ENCODE measurements at places on chromosomes 12 and 14.

GRCh38 chr12:76024942-76025600 lies 6.5 kb downstream of the PHLDA1 start:
- DNase-seq, result peak; percentile 64

GRCh38 chr12:16307856-16308475 lies 30.5 kb upstream of the SLC15A5 start:
- DNase-seq, result no peak

DNA sequence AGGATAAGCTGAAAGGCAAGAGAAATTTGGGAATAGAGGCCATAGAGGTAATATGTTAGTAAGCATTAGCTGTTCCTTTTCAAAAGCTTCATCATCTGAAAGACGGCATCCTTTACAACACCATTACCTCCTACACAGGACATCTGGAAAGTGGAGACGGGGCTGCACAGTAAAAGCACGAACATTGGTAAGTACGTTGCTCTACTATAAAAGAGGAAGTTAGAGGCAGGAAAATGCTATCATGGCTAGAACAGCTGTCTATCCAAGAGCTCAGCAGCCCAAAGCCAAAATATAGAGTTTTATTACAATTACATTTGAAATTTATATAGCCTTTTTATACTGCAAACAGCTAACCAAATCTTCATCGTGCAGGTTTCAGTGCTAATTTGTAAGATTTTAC lies 172.3 kb upstream of the GRIP1 start:
- no peak for DNase-seq

GRCh38 chr14:55724736-55725135 lies 144.7 kb downstream of the KTN1 start:
- no peak for DNase-seq

DNA sequence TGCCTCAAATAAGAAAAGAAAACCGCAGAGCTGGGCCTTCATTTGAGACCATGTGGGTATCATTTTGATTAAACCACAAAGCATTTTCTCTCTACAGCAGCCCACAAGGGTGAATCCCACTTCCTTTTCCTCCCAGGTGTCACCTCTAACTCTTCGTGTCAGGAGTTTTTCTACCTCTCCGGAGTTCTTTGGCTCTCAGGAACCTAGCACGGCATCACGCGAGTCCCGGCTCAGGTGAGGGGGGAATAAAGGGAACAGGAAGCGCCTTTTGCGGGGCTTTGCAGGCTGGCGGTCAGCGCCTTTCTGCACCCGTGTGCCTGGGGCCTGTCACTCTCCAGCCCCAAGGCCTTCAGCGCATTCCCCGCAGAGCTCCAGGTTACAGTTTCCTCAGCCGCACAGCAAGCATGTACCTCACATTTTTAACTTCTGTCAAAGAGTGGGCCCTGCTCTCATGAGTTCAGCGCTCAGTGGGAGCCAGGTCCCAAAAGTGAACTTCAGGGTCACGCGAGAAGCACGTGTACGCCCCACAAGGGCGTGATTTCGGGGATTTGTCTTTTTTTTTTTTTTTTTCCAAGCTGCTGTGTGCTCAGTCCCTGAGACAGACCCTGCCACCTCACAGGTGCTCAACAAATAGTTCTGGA lies 740 bp upstream of the PRPF40B start:
- DNase-seq, result no peak

- no peak for DNase-seq
Measured at GRCh38 chr14:69877492-69877891, 1.7 kb upstream of the SMOC1 start.

GRCh38 chr12:59164226-59164625 lies 243.9 kb upstream of the LRIG3 start:
- no peak for DNase-seq

- DNase-seq, result no peak
Measured at GRCh38 chr12:42539696-42540095, 49.9 kb downstream of the PRICKLE1 start.

GRCh38 chr12:111440631-111441030 lies 34.9 kb downstream of the SH2B3 start:
- DNase-seq, result no peak

- no peak for DNase-seq
Measured at GRCh38 chr14:71713016-71713415, 219.2 kb upstream of the RGS6 start.

DNA sequence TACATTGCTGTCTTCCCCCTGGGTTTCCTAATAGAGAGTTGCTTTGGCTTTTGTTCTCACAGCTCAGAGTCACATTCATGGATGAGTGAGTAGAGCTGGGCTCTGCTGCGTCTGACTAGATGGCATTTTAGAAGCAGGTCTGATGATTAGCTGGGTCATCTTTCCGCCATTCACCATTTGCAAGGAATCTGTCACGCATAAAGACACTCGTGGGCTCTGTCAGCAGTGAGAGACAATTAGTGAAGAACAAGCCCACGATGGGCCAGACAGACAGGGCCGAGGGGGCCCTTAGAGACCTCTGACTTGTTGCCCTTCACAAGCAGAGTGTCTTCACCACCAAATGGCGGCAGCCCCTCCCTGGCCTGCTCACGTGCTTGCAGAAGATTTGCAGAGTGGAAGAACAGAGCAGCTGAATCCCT lies 175.0 kb downstream of the CRADD start:
- DNase-seq, result no peak

- DNase-seq, result no peak
Measured at GRCh38 chr12:10130042-10130441, at the start of gene CLEC7A. Gene CLEC7A, minus strand, starts transcription at chr12:10130199. Its CDS starts 117 bp downstream, at chr12:10130082.

DNA sequence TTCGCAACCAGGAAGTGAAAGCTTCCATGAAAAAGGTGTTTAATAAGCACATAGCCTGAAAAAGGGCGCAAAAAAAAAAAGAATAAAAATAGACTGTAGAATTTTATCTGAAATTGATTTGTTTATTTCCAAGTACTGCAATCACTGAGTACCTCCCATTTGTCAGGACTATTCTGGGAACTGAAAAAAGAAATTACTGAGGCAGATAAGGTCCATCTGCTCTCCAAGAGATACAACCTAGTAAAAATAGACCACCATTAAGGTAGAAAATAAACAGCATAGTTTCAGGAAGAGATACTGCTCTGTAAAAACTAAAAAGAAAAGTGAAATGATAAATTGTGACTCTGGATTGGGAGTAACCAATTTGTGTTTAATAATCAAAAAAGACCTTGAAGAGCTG lies 24.7 kb downstream of the OR4N2 start:
- no peak for DNase-seq

DNA sequence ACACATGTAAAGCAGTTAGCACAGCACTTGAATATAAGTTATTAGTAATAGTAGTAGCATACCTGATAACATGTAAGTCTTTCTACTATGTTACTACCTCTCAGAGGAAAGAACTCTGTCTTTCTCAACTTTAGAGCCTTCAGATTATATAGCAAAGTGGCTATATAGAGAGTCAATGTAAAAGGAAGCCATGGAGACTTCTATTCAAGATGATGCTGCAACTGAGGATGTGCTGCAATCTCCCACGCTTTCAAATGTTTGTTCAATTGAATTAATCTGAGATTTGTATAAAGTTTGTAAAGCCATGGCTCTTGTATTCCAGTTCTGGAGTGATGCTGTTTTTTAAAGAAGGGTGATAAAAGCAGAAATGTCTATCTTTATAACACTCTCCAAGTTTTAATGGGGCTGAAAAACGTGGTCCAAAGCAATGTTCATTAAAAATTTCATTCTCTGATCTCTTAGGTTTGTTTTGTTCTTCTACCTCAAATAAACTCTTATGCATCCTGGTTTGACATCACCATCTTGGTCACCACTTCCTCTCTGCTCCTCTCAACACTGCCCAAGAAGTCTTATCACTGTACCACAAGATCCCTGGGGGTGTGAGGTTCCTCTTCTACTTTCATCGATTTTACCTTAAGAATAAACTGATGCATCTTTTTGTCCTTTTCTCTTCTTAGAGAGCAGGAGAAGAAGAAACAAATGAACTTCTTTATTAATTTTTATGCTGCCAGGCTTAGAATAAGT lies 40.6 kb downstream of the C12orf42 start:
- no peak for DNase-seq

DNA sequence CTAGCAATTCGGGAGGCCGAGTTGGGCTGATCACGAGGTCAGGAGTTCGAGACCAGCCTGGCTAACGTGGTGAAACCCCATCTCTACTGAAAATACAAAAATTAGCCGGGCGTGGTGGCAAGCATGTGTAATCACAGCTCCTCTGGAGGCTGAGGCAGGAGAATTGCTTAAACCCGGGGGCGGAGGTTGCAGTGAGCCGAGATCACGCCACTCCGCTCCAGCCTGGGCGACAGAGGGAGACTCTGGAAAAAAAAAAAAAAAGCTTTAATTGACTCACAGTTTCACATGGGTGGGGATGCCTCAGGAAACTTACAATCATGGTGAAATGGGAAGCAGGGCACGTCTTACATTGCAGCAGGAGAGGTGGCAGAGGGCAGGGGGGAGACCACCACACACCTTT lies 30.6 kb upstream of the SLC2A3 start:
- DNase-seq, result no peak

DNA sequence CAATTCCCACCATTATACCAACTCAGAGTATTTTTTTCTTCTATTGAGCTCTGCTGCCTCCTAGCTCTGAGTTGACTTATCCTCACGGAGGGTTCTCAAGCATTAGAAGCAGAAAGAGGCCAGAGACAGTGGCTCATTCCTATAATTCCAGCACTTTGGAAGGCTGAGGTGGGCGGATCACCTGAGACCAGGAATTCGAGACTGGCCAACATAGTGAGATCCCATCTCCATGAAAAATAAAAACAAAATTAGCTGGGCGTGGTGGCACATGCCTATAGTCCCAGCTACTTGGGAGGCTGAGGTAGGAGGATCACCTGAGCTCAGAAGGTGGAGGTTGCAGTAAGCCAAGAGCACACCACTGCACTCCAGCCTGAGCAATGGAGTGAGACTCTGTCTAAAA lies 21.0 kb downstream of the HPD start:
- DNase-seq, result no peak

- DNase-seq, result no peak
Measured at GRCh38 chr12:6899427-6899826, 5.2 kb upstream of the LRRC23 start.

- DNase-seq, result no peak
Measured at GRCh38 chr12:52341066-52341580, 19.9 kb upstream of the KRT83 start.

DNA sequence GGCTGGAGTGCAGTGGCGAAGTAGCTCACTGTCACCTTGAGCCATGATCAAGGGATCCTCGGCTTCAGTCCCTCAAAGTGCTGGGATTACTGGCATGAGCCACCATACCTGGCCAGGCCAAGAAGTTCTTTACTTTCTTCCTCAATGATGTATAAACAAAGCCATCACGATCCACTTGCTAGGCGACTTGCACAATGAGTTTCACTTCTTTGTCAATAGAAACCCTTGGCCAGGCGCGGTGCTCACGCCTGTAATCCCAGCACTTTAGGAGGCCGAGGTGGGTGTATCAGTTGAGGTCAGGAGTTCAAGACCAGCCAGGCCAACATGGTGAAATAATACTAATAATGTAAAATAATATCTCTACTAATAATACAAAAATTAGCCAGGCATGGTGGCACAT lies 14.4 kb upstream of the SPSB2 start:
- DNase-seq, result no peak

DNA sequence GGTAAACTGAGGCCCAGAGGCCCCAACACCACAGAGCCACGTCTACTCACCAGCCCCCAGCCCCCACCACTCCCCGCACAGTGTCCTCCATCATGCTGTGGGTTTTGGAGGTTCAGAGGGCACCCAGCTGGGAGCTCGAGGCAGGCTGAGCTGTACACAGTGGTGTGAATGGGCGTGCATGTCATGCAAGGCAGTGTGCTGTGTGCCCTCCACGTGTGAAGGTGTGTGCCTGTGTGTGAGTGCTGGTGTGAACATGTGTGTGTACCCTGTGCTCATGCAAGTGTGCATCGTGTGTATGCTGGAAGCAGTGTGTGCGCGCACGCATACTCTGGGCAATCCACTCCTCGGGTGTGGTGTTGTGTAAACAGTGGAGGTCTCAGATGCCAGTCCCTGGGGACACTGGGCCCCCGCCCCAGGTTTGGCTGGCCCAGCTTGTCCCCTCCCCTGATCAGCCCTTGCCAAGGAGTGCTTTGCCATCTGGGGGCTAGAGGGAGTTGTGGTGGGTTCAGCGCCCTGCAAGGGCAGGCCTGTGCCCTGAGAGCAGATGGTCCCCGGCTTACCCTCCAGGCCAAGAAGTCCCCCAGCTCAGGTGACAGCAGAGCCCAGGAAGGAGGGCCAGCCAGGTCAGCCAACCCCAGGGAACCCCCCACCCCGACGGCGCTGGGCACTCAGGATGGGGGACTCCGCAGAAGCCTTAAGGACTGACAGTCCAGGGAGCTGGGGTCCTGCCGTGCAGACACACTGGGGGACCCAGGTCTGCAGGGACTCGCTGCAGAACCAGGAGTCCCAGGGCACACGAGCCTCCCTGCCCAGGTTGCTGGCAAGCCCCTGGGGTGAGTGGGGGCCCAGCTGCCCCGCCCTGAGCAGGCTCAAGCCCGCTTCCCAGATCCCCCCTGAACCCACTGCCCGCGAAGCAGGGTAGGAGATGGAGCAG lies 23.8 kb upstream of the GPR132 start:
- DNase-seq, result no peak

- DNase-seq, result peak; percentile 47
Measured at GRCh38 chr12:8078398-8078797, 3.7 kb upstream of the NECAP1 start.

DNA sequence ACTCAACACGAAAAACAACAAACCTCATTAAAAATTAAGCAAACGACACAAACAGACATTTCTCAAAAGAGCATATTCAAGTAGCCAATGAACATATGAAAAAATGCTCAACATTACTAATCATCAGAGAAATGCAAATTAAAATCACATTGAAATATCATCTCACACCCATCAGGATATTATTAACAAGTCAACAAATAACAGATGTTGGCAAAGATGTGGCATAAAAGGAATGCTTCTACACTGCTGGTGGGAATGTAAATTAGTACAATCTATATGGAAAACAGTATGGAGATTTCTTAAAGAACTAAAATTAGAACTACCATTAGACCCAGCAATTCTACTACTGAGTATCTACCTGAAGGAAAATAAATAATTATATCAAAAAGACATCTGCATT lies 182.2 kb downstream of the KITLG start:
- DNase-seq, result peak; percentile 58

DNA sequence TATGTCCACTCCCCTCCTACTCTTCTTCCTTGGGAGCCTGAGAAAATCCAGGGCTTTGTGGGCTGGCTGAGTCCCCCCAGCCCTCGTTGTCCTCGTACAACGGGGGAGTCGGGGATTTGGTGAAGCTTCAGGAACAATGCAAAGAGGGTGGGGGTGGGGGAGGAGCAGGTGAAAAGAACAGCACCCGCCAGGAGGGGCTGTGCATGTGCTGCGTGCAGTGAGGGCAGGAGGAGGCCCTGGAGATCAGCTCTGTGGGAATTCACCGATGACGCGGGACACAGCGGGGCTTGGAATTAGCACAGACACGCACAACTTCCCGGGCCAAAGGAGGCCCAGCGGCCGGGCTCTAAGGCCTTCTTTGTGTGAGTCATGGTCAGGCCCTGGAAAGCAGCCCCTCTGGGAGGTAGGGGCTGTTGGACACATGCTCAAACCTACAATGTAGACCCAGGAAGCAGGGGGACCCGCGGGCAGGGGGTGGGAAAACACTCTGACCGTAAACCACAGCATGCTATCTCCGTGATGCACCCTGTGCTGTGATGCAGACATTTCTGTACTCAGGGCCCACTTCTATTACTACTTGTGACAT lies 32.8 kb downstream of the RBM19 start:
- peak; percentile 49 for DNase-seq

- DNase-seq, result peak; percentile 93
Measured at GRCh38 chr14:22982477-22983245, at the start of gene AJUBA. Gene AJUBA, minus strand, starts transcription at chr14:22982551. Its CDS starts 285 bp downstream, at chr14:22982266.

- no peak for DNase-seq
Measured at GRCh38 chr14:89029961-89030694, 205.7 kb downstream of the TTC8 start.

Measured in fibroblast of skin of left quadriceps (primary cell).